ENCODE measurements at places on chromosomes 11 and 22.

DNA sequence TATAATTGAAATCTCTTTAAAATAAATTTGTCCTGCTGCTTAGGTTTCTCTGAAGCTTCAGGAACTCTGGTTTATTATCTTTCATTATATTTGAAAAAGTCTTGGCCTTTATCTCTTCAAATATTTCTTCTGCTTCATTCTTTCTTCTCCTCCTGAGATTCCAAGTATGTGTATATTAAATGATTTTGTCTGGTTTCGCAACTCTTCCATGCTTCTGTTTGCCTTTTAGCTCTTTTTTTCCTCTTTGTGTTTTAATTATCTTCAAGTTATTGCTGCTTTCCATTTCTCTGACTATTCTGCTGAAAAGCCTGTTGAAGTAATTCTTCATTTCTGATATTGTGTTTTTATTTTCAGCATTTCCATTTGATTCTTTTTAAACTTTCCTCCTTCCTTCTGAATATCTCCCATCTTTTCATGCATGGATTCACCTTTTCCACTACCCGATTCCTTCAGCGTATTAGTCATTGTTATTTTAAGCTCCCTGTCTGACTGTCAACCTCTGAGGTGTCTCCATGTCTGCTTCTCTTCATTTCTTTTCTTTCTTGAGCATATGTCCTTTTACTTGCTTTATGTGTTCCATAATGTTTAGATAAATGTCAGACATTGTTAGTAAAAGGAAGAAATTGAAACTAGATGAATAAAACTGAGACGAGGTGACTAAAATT lies 46.6 kb upstream of the CTSC start:
- peak; percentile 14 for DNase-seq

GRCh38 chr11:75633409-75634066 lies 35.3 kb downstream of the MAP6 start:
- no peak for DNase-seq

DNA sequence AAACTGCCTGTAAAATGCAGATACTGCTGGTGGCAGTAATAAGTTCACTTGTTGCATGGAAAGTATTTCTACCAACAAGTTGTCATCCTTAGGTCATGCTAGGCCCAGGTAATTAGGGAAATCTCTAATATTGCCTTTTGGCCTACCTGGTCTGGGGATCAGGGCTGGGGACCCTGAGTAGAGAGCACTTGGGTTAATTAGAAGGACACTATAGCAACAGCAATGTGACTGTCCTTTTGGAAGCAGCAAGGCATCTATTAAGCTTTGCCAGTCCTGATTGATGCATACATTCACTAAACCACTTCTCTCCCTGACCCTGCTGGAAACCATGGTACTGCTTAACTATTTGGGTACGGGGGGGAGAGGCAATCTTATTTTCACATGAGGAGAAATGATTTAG lies 86.5 kb upstream of the GNAZ start:
- DNase-seq: no peak

GRCh38 chr11:68470304-68470811 lies 9.8 kb downstream of the PPP6R3 start:
- DNase-seq: peak; percentile 42

DNA sequence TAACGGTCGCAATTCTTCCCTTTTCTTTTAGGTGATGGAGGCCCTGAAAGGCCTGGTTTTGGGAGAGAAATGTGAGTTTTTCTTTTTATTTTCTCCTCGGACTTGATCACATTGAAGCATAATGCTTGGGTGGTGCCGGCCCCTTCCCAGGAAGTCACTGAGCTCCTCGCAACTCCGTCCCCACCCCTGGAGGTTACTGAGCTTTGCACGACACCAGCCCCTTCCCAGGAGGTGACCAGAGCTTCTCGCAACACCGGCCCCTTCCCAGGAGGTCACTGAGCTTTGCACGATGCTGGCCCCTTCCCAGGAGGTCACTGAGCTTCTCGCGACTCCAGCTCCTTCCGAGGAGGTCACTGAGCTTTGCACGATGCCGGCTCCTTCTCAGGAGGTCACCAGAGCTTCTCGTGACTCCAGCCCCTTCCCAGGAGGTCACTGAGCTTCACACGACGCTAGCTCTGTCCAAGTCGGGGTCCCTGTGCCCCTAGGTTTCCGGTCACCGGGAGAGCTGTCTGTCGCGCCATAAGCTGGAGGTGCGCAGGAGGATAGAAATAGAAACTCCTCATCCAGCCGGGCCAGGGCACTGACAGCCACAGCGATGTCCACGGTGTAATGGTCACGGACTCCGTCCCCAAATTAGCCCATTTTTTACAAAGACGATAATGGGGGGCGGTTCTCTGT lies 586.4 kb downstream of the BRD1 start:
- DNase-seq: no peak

GRCh38 chr22:24978308-24978707 lies 25.8 kb downstream of the KIAA1671 start:
- DNase-seq: no peak

GRCh38 chr22:40025856-40026255 lies 31.1 kb downstream of the FAM83F start:
- no peak for DNase-seq

DNA sequence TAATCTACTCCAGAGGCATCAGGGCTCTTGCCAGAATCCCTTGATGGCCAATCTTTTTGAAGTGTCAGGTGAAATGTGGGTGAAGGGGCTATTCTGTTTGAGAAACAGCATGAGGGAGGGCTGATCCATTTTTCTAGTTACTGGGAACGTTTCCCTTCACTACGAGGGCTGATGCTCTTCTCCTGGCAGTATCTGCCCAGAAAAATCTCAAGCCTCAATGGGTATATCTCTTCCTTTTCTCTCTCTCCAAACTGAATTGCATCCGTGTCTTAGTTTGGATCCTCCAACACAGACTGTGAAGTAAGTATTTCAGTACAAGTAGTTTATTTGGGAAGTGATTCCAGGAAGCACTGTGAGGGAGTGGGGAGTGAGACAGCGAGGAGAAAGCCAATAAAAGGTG lies 113.0 kb upstream of the NAV2 start:
- no peak for DNase-seq

DNA sequence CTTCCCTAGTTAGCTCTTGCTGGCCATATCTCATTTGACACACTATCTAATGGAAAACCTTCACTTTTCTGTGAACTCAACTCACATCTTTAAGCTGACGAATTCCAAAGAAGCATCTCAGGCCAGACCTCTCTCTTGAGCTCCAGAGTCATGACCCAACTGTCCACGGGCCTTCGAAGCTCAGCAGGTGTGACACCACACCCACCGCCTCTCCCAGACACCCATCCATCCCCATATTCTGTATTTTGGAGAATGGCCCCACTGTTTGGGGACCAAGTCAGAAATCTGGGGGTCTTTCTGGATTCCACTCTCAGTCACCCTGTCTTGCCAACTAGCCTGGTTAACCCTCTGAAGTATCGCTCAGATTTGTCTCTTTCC lies 125.8 kb downstream of the ST3GAL4 start:
- no peak for DNase-seq

- DNase-seq: no peak
These were observed 399.1 kb upstream of the DDI1 start for GRCh38 chr11:103637295-103637694.

- no peak for DNase-seq
These were observed 115.8 kb upstream of the NARS2 start for GRCh38 chr11:78690352-78690987.

GRCh38 chr11:3905080-3905953 lies 49.9 kb downstream of the STIM1 start:
- no peak for DNase-seq
